ENCODE measurements at places on chromosomes 1 and 21. TPM values are rescaled to one million over a fixed set of nuclear protein-coding genes. Genes with fewer than 3 reads are reported as not detected.

DNA sequence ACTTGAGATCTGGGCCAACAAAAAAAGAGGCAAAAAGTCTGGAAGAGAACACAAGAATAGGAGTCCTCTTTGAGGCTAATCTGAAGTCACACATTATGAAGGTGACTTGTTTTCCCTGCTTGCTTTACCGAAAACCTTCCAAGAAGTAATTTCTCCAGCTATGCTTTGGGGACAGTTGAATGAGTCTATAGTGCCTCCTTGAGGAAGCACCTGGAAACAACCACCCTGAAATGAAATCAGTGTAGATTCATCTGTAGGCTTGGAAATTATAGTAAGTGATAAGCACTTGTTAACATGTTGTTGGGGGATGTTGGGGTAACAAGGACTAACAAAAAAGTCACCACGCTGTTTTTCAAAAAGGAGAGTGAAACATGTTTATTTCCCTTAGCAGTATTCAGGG lies 23.4 kb upstream of the RPTN start:
- peak; percentile 71 for DNase-seq

DNA sequence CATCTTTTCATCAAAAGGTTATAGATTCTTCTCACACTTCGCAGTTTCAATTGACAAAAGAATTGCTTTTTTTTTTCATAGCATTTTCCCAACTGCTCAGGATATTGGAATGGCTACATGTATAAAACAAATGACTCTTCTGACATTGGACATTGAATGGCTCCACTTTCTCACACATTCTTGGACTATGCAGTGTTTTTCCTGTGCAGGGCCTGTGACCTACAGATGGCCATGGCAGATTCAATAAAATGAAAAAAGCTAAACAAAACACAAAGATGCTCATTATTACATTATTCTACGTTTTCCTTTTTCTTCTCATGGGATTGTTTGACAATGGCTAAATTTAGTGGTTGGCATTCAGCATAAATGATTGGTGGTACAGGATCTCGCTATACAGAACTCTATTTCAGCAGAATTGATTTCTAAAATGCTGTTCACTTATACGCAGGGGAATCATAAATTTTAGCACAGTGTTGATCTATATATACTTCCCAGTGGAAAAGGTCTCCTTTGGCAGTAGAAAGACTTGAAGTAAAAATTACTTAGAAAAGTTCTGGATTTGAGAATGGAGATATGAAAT lies 115.6 kb upstream of the ADAMTS5 start:
- no peak for DNase-seq

GRCh38 chr1:208467151-208467780 lies 223.1 kb upstream of the PLXNA2 start:
- no peak for DNase-seq

GRCh38 chr1:177174921-177175634 lies 4.3 kb downstream of the BRINP2 start:
- DNase-seq: no peak

GRCh38 chr1:88961647-88962275 lies 30.7 kb downstream of the KYAT3 start:
- peak; percentile 75 for DNase-seq

DNA sequence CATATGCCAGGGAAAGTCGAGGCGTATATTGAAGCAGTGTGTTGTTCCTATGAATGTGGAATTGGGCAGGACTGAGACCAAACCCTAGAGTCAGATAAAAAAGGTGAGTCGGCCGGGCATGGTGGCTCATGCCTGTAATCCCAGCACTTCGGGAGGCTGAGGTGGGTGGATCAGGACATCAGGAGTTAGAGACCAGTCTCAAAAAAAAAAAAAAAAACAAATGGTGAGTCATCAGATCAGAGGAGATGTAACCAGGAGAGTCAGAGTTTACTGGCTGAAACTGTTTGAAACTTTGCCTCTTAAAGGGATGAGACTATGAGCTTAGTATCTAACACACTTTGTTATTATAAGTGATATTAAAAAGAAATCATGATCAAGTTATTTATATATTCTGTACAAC lies 26.4 kb upstream of the SYCP1 start:
- DNase-seq: peak; percentile 90

- no peak for DNase-seq
These were observed 516 bp upstream of the NMNAT2 start for GRCh38 chr1:183418696-183419095.

- peak; percentile 30 for DNase-seq
These were observed 35.8 kb downstream of the FMO3 start for GRCh38 chr1:171126504-171126903.

AMPD1 gene
- not detected for total RNA-seq

Measured in bronchial epithelial cell (primary cell).